ENCODE measurements at places on chromosomes 3 and 15.

GRCh38 chr3:13016083-13016720 lies 57.0 kb downstream of the IQSEC1 start:
- DNase-seq = peak; percentile 89

DNA sequence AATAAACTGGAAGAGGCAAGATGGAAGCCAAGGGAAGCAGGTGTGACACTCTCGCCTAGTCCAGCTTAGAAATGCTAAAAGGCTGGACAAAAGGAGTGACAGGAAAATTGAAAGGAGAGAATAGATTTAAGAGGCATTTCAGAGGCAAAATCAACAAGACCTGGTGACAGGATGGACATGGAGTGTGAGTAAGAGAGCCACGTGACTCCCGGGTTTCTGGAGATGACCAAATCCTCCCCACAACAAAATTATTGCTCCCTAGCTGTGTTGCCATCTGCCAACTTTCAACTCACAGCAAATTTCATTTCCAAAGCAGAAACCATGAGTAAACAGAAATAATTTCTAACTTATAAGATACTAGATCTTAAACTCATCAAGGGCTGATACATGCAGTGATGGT lies 52.6 kb downstream of the MTHFS start:
- no peak for DNase-seq

GRCh38 chr15:31004220-31004733 lies 12.8 kb upstream of the MTMR10 start:
- DNase-seq = peak; percentile 72

- no peak for DNase-seq
Observed at GRCh38 chr15:73887481-73887880, 14.1 kb downstream of the TBC1D21 start.

DNA sequence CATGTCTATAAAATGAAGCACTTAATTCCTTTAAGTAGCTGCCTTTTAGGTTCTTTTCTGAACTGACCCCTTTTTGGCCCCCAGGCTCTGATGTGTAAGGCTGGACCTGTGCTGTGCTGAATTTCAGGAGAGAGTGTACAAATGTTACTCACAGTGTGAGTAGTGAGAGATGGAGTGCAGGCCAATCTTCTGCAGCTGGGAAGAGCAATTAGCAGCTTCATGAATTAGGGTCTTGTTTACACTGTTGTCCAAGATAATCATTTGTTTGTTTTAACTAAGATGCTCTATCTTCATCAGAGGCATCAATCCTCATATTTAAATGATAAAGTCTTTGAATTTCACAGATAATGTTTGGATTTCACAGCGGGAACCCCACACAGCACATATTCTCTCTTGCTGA lies 19.4 kb downstream of the ARPP21 start:
- DNase-seq = no peak

- no peak for DNase-seq
Observed at GRCh38 chr3:31671451-31671850, 138.7 kb downstream of the STT3B start.

DNA sequence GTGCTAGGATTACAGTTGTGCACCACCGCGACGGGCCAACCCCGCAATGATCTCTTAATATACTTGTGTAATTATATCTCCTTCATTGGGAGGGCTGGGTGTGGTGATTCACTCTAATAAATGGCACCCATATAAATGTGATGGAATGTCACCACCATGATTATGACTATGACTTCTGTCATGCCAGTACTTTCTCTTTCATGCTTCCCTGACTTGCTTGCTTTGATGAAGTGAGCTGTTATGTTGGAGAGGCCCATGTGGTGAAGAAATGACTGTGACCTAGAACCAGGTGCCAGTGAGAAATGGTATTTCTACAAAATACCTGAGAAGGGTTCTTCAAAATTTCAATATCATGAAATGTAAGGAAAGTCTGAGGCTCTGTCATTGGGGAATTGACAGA lies 24.4 kb upstream of the TP63 start:
- DNase-seq = no peak

- no peak for DNase-seq
Observed at GRCh38 chr3:165466856-165467255, 270.7 kb upstream of the SLITRK3 start.

DNA sequence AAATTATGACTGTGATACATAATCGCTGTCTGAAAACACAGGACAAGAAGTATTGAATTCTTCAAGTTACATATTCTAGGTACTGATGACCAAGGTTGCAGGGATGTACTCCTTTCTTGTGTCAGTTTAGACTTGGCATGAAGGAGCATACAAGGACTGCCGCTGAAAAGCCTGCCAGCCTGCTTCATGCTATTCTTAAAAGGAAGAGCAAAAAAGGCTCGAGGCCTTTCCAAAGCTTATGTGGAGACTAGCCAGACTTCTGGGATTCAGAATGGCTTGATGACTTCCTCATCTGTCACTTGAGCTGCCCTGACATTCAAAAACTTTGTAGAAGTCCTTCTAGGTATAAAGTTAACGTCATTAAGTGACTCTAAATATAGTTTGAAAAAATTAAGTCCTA lies 92.0 kb downstream of the CADM2 start:
- DNase-seq = no peak

DNA sequence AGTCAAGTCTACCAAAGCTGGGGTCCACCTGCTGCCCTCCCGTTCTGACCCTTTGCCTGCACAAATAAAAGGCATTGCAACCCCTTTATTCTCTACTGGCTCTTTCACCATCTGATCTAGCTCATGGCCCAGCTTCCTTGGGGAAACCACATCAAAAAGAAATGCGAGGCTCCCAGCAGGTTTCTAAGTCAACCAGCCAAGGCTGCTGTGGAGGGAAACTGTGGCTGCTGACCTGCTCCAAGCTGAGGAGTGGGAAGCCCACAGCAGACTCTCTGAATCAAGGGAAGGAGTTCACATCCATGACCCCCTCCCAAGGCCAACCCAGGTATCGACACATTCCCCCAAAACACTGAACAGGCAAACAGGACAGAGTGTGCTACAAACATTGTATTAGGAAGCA lies 25.2 kb upstream of the SLCO2A1 start:
- no peak for DNase-seq

- peak; percentile 7 for DNase-seq
Observed at GRCh38 chr15:62391641-62392262, 226.7 kb upstream of the C2CD4B start.

DNA sequence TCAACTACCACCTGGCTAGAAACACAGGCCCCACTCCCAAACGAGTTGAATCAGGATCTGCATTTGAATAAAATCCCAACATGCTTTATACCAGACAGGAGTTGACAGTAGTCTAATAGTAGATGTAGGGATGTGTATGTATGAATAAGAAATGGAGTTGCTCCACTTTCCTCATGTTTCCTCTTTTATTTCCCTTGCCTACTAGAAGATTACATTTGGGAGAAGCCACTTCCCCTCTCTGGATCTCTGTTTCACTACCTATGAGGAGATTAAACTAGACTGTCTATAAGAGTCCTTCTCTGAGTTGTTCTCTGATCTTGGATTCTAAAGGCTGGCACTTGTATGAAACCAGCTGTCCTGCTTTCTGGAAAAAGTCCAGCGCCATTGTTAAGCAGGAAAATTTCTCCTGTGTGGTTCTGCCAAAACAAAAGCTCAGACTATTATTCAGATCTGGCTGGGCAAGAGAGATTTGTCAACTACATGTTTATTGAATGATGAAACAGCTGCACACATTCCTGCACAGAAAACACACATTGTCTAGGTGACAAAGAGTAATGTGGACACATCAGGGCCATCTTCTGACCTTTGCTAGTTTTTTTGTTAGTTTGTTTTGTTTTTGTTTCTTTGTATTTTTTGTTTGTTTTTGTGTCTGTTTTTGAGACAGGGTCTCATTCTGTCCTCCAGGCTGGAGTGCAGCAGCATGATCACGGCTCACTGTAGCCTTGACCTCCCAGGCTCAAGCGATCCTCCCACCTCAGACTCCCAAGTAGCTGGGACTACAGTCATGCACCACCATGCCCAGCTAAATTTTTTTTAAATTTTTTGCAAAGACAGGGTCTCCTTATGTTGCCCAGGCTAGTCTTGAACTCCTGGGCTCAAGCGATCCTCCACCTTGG lies 29.9 kb downstream of the ACP3 start:
- no peak for DNase-seq

GRCh38 chr3:10434938-10435336 lies 70.4 kb downstream of the ATP2B2 start:
- no peak for DNase-seq

DNA sequence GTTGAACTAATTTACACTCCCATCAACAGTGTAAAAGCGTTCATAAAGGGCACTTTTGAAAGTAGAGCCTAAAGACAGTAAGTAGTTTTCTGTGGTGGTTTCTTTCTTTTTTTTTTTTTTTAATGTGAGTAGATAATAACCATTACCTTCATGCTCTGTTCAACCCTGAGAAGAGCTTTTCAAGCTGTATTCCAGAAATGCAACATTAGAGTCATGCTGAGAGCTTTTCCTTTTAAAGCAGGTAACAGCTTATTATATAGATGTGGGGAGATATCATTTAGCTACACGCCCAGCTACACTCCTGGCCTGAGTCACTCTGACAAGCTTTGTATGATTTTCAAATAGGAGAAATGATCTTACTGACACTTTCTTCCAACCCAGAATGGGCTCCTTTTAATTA lies 96.2 kb upstream of the ARHGEF26 start:
- DNase-seq = no peak

- peak; percentile 5 for DNase-seq
Observed at GRCh38 chr3:62445275-62445674, 71.9 kb upstream of the FEZF2 start.

GRCh38 chr15:31803388-31803884 lies 226.9 kb upstream of the CHRNA7 start:
- DNase-seq = no peak

- DNase-seq = peak; percentile 63
Observed at GRCh38 chr15:45187894-45188830, at the start of gene SHF. SHF (minus strand) TSS chr15:45187966; CDS start chr15:45187951, 15 bp downstream.

DNA sequence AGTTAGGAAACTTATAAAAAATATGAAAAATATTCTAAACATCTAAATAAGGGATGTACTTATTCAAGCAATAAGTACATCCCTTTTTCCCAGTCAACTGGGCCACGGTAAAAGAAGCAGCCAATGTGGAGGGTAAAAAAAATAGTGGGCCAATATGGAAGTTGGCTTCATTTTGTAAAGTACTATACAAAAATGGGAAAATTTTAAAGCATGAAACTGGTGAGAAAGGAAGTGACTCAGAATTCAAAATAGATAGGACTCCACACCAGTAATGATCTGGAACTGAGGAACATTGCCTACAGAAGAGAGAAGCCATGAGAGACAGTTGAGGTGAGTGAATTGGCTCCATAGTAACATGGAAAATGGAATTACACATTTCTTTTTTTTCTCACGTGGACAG lies 108.9 kb downstream of the FNDC3B start:
- no peak for DNase-seq

DNA sequence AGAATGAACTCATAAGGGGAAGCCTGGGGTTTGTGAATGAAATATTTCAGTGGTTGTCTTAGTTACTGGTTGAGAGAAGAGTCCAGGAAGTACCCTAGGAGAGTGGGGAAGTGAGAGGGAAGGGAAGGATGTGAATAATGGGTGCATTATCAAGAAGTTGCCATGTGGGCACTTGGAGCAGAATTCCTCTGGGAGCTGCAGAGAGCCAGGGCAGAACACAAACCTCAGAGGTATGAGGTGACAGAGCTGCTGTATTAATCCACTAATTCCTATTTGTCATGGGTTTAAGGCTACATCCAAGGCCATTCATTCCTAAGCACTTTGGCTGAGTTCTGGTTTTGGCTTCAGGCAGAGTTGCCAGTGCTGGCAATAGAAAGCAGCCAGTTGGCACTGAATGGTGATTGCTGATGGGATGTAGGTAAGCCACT lies 29.0 kb downstream of the NDUFB4 start:
- no peak for DNase-seq

DNA sequence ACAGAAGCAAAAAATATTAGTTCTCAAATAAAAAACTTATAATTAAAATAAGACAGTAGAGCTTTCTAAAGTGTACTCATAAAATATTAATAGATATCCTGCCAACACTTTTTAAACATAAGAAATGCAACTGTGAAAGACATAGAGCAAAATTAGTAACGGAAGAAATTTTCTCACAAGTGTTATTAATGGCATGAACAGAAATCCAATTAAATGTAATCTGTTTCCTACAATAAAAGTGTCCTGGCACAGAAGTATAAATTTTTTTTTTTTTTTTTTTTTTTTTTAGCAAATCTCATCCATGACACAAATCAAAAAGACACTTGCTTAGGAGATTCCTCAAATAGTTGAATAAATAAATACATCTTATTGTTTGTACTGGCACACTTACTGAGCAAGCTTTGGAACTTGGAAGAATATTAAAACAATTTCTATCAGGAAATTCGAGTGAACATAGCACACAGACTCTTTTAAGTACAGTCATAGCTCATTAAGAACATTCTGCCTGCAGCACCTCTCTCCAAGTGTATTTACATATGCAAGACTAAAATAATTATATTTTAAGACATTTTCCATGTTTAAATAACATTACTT lies 227.2 kb upstream of the ROBO2 start:
- no peak for DNase-seq

- no peak for DNase-seq
Observed at GRCh38 chr3:66639809-66640356, 139.1 kb upstream of the LRIG1 start.

DNA sequence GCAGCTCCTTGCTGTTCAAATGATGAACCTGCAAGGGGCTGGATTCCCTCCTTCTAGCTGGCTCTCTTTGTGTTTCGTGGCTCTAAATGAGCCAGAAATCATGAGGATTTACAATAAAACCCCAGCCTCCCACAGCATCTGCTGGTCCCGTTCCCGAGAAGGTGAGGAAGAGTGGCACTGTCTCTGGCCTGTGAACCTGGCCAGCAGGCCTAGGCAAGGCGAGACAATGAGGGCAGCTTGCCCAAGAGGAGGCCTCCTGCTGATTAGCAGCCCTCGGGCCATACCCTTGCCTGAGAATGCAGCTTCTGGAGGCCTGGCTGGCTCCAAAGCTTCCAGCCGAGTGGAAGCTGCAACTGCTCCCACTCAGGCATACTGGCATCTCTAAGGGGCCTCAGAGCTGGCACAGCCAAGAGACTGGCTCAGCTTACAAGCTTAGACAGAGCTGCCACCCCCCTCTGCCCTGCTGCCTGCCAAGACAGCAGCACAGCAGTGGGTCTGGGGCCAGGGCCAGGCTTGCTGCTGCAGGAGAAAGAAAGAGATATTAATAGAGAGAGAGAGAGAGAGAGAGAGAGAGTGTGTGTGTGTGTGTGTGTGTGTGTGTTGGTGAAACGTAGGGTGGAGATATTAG lies 76.5 kb downstream of the HMG20A start:
- DNase-seq = no peak

- no peak for DNase-seq
Observed at GRCh38 chr3:9803494-9803893, 6.6 kb upstream of the TTLL3 start.

GRCh38 chr15:100147828-100148227 lies 193.9 kb downstream of the ADAMTS17 start:
- DNase-seq = no peak

DNA sequence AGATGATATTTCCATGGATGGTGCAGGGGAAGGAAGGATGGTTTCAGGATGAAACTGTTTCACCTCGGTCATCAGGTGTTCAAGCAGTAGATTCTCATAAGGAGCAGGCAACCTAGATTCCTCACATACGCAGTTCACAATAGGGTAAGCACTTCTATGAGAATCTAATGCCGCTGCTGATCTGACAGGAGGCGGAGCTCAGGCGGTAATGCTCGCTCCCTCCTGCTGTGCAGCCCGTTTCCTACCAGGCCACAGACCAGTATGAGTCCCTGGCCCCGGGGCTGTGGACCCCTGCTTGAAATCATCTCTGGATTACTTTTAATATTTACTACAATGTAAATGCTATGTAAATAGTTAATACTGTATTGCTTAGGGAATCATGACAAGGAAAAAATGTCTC lies 241.8 kb downstream of the ROBO2 start:
- DNase-seq = no peak

GRCh38 chr3:11953350-11953749 lies 50.8 kb upstream of the SYN2 start:
- no peak for DNase-seq
